ENCODE measurements at places on chromosomes 6 and 20. TPM values are rescaled to one million over a fixed set of nuclear protein-coding genes. Genes with fewer than 3 reads are reported as not detected.

DNA sequence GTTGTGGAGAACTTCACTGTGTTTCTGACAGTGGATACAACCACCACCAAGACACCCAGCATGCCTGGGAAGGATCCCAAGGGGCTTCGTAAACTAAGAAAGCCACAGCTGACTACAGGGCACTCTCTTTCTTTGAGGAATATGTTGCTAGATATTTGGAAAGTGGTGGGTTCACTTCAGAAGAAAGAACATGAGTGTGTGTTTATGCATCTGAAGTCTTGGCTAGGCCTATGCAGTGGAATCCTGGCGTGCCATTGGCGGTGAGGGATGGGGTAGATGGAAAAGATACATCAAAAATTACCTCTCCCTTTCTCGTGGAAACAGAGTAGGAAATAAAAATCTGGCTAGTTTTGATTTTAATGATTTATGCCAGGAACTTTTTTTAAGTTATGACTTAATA is 187.7 kb downstream of the PDE7B start:
- no peak for DNase-seq

GPLD1 gene
- total RNA-seq = 15.7 TPM

DNA sequence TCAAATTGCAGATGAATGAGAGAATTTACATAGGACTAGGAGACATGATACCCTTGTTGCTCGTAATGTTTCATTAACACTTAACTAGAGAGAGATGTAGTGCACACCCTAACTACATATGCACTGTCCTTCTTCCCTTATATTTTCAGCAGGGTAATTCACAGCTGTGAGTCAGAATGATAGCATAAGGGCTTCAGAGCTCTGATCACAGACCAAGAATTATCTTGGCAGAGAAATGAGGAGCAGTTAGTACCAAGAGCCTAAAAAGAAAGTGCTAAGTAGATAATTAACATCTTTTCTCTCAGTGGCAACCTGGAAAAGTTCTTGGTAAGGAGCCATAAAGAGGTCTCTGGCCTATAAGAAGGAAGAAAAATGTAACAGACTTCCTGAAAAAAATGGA is 35.8 kb downstream of the GRIK2 start:
- DNase-seq = no peak

DDRGK1 gene
- 61.4 TPM for total RNA-seq

GRCh38 chr20:58130156-58130555 is 98.3 kb downstream of the ANKRD60 start:
- peak; percentile 49 for DNase-seq

GRCh38 chr6:145866456-145867396 is 52.1 kb upstream of the FBXO30 start:
- DNase-seq = no peak

DNA sequence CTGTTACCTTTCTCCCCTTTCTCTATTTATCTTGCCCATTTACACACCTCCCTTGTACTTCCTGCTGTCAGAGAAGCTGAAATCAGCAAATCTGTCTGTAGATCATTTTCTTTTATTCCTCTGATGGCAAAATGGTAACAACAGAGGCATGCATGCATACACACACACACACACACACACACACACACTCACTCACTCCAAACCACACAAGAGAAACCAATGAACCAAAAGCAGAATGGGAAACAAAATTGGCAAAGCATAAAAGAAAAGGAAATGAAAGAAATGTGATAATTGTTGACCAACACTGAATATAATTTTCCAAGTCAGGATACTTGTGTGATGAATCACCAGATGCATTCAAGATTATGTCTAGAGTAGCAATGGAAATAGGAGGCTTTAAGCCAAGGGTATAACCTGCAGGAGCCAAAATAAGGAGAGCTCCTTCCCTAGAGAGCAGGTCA is 172.4 kb downstream of the PLCB4 start:
- DNase-seq = no peak

DNA sequence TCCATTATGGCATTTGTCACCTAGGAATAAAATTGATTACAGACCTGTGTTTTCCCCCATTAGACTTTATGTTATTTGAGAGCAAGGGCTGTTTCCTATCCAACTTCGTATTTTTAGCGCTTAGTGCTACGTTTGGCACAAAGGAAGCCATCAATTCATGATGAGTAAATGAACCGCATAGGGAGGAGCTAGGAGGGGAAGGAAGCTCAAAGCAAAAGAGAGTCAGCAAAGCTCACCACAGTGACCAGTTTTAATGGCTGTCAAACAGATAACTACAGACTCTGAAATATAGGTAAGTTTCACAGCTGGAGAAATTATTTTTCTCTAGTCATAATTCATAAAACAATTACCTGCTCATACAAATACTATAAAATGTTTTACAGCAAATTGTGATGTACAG is 6.9 kb upstream of the SAMD3 start:
- DNase-seq = no peak

GRCh38 chr6:8069631-8070284 is 5.6 kb upstream of the BLOC1S5 start:
- no peak for DNase-seq

DNA sequence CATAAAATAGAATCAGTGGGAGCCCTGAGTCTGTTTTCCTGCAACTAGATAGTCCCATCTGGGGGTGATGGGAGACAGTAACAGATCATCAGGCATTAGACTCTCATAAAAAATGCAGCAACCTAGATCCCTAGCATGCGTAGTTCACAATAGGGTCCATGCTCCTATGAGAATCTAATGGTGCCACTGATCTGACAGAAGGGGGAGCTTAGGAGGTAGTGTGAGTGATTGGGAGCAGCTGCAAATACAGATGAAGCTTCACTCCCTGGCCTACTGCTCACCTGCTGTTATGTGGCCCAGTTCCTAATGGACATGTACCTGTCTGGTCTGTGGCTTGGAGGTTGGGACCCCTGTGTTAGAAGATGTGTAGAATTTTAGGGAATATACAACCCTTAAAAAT is 904.5 kb upstream of the EPHA7 start:
- DNase-seq = no peak

DNA sequence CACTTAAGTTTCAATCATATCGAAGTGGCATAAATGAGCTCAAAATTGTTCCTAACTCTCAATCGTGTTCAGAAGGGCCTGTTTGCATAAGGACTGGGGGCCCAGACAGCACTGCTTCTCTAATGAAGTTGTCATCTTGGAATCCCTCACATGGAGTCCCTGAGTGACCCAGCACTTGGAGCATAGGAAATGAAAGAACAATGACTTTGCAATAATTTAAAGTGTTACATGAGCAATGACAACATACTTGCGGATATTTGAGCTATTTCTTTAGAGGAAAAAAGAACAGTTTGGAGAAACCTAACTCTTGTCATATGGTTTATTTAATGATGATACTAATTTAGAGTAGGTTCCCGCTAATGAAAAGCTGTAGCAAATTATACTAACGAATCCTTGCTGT is 239.9 kb downstream of the TSHZ2 start:
- no peak for DNase-seq

RNF144B gene
- 6.9 TPM for total RNA-seq

CCHCR1 gene
- total RNA-seq = 21.9 TPM

DNA sequence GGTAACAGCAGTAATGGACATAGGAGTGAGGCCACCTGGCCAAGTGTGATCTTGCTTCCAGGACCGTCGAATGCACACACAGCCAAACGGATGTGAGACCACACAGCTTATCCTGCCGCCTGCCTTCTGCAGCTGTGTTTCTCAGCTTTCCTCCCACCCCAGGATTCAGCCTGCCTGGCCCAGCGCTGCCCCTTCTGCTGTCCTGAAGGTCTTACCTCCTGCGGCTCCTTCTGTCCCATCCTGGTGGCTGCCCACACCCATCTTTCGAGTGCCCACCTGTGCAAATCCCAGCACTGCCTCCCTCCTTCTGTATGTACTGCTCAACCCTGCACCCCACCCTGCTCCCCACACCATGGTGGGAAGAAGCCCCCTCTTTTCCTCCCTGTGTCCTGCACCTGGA is 49.4 kb upstream of the DACT2 start:
- DNase-seq = no peak

GRCh38 chr6:129446272-129447197 is 263.4 kb downstream of the ARHGAP18 start:
- DNase-seq = no peak

GRCh38 chr20:22335210-22335609 is 249.2 kb downstream of the FOXA2 start:
- DNase-seq = no peak

F13A1 gene
- 58.4 TPM for total RNA-seq

GRCh38 chr20:46433051-46433450 is 26.6 kb upstream of the ELMO2 start:
- no peak for DNase-seq

CHMP4B gene
- 95.5 TPM for total RNA-seq

SMIM26 gene
- total RNA-seq = 85.2 TPM

GRCh38 chr6:153170511-153170910 is 39.4 kb upstream of the RGS17 start:
- DNase-seq = no peak

DNA sequence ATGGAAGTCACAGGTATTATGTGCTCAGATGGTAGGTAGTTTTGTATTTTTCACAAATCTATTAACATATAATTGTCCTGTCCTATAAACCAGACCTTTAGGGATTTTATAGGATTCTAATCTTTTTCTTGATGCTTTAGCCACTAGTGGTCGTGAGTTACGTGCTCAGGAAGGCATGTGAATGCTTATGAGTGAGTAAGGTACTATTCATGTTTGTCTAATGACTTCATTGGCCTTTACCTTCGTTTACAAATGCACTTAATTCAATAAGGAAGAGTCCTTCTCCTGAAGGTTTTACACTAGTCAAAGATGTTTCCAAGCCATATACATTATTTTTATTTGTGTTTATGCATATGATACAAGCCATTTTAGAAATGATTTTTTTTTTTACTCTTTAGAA is 23.0 kb downstream of the PACRG start:
- no peak for DNase-seq

GRCh38 chr20:47606983-47607613 is 105.4 kb downstream of the NCOA3 start:
- DNase-seq = no peak

GRCh38 chr6:79435746-79436145 is 101.5 kb downstream of the LCA5 start:
- no peak for DNase-seq

COX4I2 gene
- total RNA-seq = 2.5 TPM

PRDM13 gene
- total RNA-seq = not detected

DNA sequence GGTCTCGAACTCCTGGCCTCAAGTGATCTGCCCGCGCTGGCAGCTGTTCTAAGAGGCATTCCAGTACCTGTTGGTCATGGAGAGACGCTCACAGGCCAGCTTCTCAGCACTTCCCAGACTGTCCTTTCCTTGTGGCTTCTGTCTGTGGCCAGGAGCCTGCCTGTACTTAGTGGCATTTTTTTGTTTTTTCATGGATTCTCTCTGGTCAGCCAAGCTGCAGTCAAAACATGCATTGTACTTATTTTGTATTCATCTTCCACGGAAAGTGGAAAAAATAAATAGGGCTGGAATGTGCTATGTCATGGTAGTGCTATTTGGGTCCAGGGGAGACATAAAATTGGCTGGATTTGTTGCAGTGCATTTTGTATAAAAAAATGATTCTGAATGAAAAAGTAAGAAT is 29.1 kb downstream of the ZDHHC14 start:
- DNase-seq = no peak

DNA sequence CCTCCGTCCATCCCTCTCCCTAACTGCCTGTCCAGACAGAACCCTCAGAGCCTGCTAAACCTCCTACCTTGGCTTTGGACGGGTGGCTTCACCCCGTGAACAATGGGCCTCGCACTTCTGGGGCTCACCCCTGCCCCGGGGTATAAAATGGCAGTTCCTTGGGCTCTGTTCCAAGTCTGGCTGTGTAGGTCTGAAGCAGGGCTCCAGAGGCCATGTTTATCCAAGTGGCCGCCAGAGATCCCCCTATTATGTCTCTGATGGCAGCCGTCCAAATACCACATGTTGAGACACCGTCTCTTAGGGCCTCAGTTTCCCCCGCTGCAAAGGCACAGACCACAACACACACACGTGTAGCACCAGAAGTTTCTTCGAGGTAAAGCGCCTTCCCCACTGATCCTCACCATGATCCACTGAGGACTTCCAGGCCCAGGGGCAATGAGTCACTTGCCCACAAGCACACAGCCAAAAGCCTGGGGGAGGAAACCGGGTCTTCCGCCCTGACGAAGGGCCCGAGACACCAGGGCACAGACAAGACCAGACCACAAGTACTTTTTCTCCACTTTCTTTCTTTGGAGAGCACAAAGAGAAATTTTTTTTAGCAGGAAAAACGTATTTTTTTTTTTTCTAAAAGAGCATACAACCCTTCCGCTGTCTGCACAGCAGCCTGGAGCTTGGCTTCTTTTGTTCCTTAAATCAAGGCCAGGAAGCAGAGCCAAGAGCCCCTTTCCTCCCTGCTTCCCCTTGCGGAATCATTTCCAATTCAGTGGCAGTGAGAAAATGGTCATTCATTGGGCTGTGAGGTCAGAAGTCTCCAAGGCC is 11.8 kb downstream of the CPNE5 start:
- DNase-seq = no peak

DNA sequence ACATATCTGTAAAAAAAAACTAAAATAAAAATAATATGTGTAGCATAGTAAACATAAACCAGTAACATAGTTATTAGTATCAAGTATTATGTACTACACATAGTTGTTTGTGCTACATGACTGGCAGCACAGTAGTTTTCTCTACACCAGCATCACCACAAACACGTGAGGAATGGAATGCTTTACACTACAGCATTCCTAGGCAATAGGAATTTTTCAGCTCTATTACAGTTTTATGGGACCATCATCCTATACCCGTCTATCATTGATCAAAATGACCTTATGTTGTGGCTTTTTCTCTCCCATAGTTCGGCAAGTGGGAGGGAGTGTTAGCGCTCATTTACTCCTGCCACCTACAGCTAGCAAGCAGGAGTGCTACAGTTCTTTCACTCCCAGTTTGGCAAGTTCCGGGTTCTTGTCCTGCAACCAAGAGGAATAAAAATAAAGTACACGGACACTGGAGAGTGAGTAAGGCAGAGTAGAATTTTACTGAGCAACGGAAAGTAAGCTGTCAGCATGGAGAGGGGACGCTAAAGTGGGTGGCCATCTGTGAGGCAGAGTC is 196.8 kb upstream of the HSF2 start:
- no peak for DNase-seq

LGSN gene
- total RNA-seq = not detected

- DNase-seq = no peak
Observed at GRCh38 chr6:87095087-87095509, at the start of gene CGA. CGA (minus strand) TSS chr6:87095106; CDS start chr6:87088200, 6,906 bp downstream.

DEFB121 gene
- total RNA-seq = not detected

DNA sequence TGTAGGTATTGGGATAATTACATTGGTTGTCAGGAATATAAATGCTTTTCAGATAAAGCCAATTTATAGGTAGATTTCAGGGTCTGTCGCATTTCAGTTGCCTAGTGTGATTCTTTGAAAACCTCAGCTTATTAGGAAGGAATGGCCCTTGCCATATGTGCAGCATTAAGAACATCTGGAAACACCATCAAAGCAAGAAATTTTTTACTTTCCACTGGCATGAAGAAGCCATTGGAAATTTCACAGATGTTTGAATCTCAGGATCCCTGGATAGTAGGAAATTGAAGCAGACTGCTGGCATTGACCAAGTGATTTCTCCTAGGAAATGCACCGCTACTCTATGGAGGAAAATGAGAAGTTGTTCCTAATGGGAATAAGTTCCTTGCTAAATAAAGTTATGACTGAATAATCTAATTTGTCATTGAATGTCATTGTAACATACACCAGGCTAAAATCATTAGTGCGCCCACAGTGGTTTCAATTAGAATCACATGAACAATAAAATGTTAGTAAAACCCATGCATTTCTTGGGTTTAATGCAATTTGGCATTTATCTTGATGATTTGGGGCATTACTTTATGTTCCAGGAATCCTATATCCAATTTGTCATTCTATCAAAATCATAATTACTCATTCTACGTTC is 950.1 kb downstream of the EPHA7 start:
- no peak for DNase-seq

Data from vagina (tissue), 2 donors.